Body of pancreas (tissue), 4 donors: ENCODE measurements at places on chromosomes 16 and 17. TPM values are rescaled to one million over a fixed set of nuclear protein-coding genes. Genes with fewer than 3 reads are reported as not detected.

CD300E gene
- not detected for total RNA-seq

SLC6A4 gene
- 0.33 TPM for total RNA-seq

G6PC1 gene
- total RNA-seq = 2.6 TPM

SEPTIN1 gene
- total RNA-seq = 0.26 TPM

PRSS8 gene
- 75.5 TPM for total RNA-seq

KRT32 gene
- not detected for total RNA-seq

CDR2L gene
- total RNA-seq = 11.9 TPM

ZSCAN10 gene
- total RNA-seq = not detected

KCNJ16 gene
- 53.4 TPM for total RNA-seq

RFFL gene
- total RNA-seq = 11.9 TPM

TP53TG3C gene
- not detected for total RNA-seq

FOXJ1 gene
- 0.33 TPM for total RNA-seq

HOXB4 gene
- total RNA-seq = 0.26 TPM

ACSM3 gene
- 65.9 TPM for total RNA-seq

OR3A3 gene
- not detected for total RNA-seq

GPR142 gene
- total RNA-seq = 0.52 TPM

OTOP2 gene
- not detected for total RNA-seq
